ENCODE measurements at places on chromosomes 5 and 9.

- no peak for DNase-seq
Observed at GRCh38 chr5:458547-459353, 15.8 kb downstream of the EXOC3 start.

GRCh38 chr5:59863777-59864176 lies 29.7 kb downstream of the PDE4D start:
- DNase-seq, result no peak

DNA sequence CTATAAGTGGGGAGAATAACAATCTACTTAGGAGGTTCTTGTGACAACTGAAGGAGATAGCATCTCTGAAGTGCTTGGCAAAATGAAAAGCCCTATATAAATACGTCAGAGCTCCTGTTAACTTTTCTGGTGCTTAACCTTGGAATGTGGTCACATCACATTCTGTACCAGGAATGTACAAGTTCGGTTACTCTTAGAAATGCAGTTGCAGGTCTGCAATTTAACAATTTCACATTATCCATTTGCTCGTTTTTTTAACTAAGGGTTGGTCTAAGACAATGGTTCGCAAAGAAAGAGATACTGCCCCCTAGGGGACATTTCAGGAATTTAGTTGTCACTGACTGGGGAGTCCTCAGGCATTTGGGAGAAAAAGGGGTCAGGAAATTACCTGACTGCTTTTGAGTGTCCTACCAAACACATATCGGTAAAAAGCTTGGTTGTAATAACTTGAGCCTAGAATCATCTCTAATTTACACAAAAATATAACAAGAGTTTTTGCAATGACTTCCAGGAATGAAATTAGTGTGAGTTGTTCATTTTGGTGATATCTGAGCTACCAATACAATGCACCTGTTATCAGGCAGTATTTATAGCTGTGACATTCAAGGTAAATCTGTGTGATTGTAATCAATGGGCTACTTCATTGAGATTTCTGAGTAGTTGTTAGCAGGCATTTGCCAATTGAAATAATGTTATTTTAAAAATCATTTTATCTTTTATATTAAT lies 5.4 kb upstream of the HBEGF start:
- peak; percentile 85 for DNase-seq

- no peak for DNase-seq
Observed at GRCh38 chr5:137296213-137296781, 202.8 kb downstream of the SPOCK1 start.

DNA sequence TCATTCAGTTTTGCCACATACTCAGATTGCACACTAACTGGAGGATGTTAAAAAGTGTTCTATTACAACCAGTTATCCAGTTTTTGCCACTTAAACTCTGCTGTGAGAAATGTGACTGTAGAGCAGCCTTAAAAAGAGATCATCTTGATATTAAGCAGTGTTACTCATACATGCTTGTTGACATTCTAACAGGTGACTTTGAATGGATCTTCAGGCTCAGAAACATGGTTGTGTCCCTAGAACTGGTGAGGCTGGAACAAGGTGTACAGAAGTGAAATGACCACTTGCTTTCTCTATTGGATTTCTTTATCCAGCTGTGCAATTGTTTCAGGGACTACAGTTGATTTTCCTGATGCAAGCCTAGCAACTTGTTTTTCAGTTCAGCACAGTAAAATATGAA lies 166.1 kb upstream of the CCDC152 start:
- no peak for DNase-seq

DNA sequence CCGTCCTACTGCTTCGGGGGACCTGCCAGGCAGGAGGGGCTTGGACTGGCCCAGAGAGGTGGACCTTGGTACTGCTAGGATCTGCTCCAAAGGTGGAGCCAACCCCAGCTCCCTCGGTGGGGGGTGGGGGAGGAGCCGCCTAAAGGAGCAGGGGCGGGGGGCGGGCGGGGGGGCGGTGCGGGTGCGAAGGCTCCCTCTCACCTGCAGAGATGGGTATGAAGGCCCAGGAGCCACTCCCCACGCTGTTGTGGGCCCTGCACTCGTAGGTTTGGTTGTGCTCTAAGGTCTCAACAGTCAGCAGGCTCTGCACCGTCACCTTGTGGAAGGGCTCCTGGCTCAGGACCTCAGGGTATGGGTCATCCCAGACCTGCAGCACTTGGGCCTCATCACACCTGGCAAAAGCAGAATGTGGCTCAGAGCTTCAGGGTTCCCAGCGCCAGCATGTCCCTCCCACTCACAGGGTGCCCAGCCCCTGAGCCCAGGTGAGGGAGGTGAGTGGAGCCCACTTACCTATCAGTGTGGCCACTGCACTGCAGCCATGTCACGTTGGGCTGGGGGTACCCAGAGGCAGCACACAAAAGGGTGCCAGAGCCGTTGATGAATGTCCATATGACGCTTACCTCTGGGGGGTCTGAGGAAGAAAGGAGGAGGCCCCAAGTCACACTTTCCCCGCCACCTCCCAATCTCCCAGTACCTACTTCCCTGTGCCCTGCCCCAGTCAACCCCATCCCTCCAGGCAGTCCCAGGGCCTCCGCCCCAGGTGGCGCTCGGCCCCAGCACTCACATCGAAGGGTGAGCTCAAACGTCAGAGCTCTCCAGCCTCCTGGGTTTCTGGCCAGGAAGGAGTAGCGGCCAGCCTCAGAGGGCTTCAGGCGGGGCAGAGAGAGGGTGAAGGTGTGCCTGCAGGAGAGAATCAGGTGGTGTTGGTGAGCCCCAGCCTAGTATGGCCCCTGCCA lies 16.4 kb downstream of the CSF1R start:
- DNase-seq, result no peak

DNA sequence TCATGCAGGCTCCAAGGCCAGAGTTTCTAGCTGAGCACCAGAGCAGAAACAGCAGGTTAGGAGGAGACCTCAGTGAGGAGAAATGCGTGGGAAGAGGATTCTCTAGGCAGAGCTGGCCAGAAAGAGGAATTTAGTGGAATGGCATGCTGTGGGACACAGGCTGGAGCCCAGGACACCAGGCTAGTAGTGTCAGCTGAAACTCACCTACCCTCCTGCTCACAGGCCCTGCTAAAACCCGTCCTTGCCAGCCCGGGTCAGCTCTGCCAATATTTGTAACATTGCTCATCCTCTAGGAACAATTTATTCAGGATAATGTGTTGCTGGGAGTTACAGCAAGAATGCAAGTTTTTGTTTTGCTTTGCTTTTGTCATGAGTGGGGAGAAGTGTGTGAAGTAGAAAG lies 40.2 kb upstream of the AGXT2 start:
- no peak for DNase-seq

GRCh38 chr5:82521431-82522051 lies 243.4 kb upstream of the RPS23 start:
- DNase-seq, result no peak

GRCh38 chr9:109499631-109500410 lies 1.7 kb upstream of the PTPN3 start:
- DNase-seq, result no peak

DNA sequence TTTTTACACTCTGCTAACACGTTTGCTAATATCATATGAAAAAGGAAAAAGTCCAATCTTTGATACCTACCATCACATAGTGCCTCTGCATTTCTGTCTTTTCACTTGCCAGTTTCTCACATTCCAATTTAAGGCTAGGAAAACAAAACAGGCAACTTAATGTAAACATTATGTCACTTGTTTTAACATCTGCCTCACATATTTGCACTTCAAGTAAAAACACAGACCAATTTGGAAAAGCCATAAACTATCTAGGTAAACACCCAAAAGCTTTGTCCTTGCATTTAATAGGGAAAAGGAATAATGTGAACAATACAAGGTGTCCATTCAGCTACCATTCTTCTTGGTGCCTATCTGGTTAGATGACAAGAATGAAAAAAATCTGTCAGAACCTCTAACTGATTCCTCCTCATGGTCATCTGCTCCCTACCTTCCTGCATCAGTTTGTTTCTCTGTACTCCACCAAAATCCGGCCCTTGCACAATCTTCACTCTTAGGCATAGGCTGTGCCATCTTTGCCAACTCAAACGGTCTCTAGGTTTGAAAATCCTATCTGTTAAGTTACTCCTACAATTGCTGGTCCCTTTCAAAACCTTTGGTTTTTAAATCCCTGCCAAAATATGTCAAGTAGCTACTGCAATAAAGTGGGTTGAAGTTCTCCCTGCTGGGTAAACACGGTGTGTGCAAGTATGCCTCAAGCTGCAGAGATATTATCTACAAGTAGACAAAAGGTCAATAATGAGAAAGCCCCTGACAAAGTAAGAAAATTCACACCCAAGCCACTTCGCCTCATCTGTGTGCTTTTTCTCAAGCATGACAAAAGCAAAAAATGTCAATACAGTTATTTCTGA lies 3.4 kb downstream of the TLE1 start:
- DNase-seq, result no peak

DNA sequence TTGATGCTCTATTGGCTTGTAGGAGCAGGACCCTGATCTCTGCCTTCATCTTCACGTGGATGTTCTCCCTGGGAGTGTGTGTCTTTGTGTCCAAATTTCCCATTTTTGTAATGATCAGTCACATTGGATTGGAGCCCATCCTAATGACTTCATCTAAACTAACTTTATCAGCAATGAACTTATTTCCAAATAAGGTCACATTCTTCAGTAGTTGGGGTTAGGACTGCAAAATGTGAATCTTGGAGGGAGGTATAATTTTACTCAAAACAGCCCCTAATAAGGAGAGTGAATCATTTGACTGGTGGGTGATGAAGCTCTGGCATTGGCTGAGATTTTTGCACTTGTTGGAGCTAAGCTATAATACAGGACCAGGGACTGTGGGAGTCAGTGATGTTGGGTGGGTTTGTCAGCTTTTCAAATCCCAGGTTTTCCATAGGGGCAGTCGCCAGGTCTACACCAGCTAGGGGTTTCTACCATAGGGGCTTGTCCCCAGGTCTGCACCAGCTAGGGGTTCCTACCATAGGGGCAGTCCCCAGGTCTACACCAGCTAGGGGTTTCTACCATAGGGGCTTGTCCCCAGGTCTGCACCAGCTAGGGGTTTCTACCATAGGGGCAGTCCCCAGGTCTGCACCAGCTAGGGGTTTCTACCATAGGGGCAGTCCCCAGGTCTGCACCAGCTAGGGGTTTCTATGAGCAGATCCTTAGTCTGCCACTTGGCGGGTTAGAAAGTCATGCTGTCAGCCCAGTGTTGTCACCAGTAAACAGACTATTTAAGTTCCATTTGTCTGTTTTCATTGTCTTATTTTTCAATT lies 382.6 kb upstream of the DAP start:
- no peak for DNase-seq

GRCh38 chr5:60888359-60889061 lies 44.4 kb upstream of the ELOVL7 start:
- no peak for DNase-seq

DNA sequence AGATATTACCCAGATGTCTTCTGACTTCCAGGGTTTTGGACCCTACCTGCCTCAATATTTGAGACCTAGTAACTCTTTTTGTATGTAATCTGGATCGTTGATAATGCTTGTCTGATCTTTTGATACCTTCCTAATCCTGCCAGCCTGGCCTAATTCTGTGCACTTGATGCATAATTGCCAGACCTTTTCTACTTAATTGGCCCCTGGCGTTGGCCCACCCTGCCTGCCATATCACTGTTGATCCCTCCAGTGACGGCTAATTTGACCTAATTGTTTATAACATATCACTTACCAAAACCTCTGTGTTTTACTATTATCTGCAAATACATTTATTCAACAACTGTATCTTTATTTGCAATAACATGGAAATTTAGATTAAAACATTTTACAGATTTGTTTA lies 49.0 kb downstream of the SLC44A1 start:
- DNase-seq, result no peak

GRCh38 chr9:70083429-70083828 lies 39.8 kb downstream of the MAMDC2 start:
- no peak for DNase-seq

DNA sequence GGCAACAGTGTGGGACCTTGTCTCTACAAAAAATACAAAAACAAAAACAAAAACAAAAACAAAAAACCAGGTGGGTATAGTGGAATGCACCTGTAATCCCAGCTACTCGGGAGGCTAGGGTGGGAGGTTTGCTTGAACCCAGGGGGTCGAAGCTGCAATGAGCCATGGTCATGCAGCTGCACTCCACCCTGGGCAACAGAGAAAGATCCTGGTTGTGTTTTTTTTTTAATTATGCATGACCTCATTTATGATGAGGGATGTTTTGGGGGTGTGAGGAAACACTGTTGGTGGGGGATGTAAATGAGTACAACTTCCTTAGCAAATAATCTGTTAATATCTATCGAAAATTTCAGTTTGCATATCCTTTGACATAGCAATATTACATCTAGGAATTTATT lies 29.4 kb upstream of the UBE2D2 start:
- no peak for DNase-seq

DNA sequence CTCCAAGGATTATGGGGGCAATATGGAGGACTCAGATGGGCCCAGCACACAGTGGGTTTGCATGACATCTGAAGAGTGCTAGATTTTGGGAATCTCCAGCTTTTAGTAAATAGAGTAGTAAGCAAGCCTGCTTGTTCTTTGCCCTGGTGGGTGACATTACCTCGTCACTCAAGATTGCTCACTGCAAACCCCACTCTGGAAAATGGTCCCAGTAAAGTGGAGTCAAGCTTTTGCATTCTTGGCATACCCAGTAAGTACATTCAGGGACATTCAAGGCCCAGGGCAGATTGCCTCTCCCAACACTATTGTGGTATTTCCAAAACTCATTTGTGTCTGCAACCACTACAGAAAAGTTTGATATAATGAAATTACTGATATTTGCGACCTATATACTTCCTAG lies 118.5 kb downstream of the INVS start:
- DNase-seq, result no peak

GRCh38 chr5:32123889-32124676 lies 50.0 kb downstream of the GOLPH3 start:
- no peak for DNase-seq

DNA sequence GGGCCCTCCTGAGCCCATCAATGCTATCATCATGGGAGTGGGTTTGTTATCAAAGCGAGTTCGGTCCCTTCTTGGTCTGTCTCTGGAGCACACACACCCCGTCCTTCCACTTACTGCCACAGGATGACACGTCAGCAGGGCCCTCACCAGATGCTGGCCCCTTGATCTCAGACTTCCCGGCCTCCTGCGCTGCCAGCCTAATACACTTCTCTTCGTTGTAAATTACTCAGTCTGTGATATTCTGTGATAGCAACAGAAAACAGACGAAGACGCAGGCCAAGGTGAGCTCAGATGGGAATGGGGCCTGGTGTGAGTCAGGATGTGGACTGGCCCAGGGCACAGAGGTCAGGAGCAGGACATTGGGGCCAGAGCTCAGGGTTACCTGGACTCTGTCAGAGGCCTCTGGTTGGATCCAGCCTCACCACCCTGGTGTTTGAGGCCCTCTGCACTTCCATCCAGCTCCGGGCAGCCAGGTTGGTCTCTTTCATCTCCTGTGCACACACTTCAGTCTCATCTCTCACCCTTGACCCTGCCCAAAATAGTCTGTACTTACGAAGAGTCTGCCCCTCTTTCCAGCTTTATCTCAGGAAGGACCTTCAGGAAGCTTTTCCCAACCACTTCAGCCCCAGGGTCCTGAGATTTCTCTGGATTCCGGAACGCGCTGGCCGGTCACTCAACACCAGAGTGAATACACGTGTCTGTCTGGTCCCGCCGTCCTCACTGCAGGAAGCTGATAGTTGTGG lies 26.0 kb upstream of the CNOT6 start:
- DNase-seq, result no peak

- DNase-seq, result no peak
Observed at GRCh38 chr9:73178044-73178443, 26.4 kb downstream of the ANXA1 start.

GRCh38 chr9:20044686-20045085 lies 255.8 kb upstream of the SLC24A2 start:
- no peak for DNase-seq

GRCh38 chr5:43193894-43194265 lies 1.9 kb downstream of the NIM1K start:
- no peak for DNase-seq
